ENCODE measurements at places on chromosomes 12 and 14.

GRCh38 chr14:20631880-20632389 is 9.6 kb downstream of the OR6S1 start:
- DNase-seq, result no peak

GRCh38 chr12:106282457-106283097 is 20.0 kb upstream of the TCP11L2 start:
- DNase-seq, result peak; percentile 65

DNA sequence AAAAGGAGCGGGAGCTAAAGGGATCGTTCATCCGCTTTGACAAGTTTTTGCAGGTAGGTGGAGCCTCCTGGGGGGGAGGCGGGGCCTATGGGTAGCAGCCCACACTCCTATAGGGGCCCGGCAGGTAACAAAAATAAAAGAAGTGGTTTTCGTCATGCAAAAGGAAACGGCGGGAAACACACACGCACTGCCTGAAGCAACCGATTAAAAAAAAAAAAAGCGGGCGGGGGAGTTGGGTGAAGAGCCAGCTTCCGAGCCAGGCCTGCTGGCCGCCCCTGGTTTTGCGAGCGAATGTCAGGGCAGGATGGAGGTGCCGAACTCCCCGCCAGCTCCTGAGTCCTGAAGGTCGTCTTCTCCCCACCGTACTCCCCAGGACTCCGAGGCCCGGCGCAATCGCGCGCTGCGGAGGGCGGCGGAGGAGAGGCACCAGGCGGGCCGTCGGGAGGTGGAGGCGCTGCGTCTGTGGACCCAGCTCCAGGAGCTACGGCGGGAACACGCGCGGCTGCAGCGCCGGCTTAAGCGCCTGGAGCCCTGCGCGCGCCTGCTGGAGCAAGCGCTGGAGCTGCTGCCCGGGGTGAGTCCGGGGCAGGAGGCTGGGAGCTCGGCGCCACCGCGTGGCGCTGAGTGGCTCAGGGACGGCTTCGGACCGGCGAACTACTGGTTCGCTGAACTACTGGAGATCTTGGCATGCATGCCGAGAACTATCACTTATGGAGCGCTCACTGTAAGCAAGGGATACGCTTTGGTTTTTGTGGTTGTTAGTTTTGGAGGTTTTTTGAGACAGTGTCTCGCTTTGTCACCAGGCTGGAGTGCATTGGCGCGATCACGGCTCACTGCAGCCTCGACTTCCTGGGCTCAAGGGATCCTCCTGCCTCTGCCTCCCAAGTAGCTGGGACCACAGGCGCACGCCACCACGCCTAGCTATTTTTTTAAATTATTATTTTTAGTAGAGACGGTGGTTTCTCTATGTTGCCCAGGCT is 3.6 kb downstream of the CFAP73 start:
- DNase-seq, result peak; percentile 72

DNA sequence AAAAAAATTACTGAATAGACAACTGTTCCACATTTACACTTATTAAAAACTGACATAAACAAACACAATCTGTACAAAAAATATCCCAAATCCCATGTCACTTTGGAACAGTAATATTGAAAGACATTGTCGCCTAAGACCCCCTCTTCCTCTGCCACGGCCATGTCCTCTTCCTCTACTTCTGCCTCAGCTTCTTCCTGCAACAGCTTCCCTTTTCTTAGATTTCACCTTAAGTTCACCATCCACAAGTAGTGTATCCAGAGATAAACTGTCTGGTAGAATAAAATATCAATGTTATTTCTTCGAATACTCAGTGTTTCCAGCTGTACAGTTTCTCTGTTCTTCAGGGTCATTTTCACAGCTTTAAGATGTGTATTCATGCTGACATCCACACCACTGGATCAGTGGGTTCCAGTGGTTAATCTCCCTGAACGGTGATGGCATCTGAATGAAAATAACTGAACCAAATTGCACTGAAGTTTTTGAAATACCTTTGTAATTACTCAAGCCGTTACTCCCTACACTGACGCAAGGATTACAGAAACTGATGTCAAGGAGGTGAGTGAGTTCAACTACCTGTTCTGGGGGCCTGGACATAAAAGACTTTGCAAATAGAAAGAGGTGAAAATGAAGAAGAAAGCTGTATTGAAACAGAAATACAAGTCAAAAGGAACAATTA is 208.5 kb downstream of the C12orf50 start:
- DNase-seq, result no peak

DNA sequence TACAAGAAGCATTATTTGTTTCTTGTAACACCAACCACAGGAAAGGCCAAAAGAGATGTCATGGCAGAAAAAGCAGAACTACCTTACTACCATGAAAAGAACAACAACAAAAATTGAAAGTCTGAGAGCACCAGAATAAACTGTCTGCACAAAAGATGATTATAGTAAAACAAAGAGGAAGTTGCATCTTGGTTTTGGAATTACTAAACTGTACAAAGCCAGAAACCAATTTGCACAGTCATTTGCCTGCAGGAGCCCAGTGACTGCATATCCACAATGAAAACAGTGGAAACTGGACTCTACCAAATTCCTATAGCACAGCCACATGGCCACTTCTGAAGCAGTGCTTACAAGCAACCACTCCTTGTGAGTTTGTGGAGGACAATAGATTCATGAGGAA is 276.2 kb downstream of the SSPN start:
- DNase-seq, result no peak

GRCh38 chr12:42085594-42085993 is 59.1 kb downstream of the GXYLT1 start:
- no peak for DNase-seq

- no peak for DNase-seq
Observed at GRCh38 chr14:52233693-52234092, 33.8 kb upstream of the PTGDR start.

DNA sequence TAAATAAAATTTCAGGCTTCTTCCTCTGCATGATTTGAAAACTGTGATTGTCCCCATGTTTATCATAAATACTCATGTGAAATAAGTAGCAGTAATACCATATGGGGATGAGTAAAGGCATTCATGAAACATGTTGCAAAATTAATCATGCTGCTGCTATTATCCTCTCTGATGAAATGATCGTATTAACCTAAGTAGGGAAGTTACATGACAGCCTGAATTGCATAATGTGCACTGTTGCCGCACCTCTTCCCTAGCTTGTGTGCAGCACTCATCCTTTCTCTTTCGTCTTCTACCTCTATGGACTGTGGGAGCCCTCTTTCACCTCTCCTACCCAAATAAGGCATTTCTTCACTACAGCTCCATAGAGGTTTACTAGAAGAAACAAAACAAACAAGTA is 367.6 kb downstream of the SOX5 start:
- no peak for DNase-seq

- no peak for DNase-seq
Observed at GRCh38 chr14:52935833-52936232, 15.0 kb downstream of the FERMT2 start.

- DNase-seq, result no peak
Observed at GRCh38 chr12:116474331-116474730, 84.8 kb upstream of the MAP1LC3B2 start.

GRCh38 chr12:26871985-26872384 is 39.0 kb upstream of the ITPR2 start:
- no peak for DNase-seq

GRCh38 chr12:5308216-5308615 is 123.7 kb upstream of the NTF3 start:
- DNase-seq, result no peak

GRCh38 chr12:46134852-46135251 is 134.0 kb downstream of the SLC38A1 start:
- DNase-seq, result no peak

DNA sequence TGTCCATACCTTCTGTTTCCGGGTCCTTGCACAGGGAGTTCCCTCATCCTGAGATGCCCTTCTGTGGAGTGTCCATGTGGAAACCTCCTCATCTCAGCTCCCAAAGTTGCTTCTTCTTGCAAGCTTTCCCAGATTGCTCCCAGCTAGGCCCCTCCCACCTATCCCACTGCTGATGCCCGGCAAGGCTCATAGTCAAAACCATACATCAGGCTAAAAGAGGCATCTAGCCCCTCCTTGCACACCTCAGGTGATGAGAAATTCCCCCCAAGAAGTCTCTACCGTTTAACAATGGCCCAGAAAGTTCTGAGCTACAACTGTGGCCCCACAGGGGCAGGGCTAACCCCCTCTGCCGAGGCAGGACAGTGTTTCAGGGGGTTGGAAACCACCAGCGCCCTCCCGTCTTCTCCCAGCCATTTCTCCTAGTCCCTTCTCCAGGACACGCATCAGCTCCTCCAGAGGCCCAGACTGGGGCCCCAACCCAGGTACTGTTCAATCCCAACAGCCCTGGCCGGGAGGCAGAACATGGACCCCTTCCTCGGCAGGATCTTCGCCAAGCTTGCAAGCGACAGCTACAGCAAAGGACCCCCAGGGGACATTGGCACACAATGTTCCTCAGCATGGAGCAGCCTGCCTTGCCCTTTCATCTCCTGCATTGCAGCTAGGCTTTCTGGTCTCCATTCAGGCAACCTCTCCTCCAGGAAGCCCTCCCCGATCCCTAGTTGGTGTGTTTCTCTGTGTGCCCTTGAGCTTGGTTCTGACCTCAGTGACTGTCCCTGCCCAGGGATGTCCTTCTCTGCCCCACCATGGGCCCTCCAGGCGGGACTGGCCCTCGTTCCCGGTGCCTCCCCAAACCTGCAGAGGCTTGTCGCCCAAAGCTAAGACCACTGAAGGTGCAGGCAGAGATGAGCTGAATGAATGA is 4.5 kb upstream of the BEGAIN start:
- DNase-seq, result no peak

DNA sequence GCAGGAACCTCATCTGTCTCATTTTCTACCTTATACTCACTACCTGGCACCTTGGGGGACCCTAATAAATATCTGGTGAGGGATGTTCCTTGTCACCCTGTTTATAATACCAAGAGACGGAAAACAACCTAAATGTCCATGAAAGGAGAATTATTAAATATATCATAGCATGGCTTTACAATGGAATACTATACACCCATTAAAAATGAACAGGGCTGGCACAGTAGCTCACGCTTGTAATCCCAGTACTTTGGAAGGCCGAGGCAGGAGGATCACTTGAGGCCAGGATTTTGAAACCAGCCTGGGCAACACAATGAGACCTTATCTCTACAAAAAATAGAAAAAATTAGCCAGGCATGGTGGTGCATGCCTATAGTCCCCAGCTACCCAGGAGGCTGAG is 34.3 kb upstream of the SPPL3 start:
- no peak for DNase-seq
